ENCODE measurements at places on chromosomes 1 and 21.

GRCh38 chr1:18232052-18232451 lies 124.5 kb downstream of the IGSF21 start:
- no peak for DNase-seq

GRCh38 chr1:185798505-185798904 lies 64.3 kb downstream of the HMCN1 start:
- DNase-seq: no peak

DNA sequence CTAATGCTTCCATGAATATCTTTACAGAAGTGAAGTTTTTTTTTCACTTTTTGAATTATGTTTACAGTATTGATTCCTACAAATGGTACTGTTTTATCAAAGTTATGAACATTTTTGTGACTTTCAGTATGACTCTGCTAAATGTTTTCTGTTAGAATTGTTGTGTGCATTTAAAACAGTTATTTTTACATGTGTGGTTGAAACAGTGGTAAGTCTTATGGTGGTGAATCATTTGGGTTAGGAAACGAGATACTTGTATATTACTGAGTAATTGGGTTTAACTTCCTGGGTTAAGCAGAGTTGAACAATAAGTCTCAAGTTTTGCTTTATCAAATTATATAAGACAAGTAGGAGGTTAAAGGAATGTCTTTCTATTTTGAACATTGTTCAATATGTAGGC lies 66.8 kb downstream of the VPS13D start:
- DNase-seq: no peak

GRCh38 chr1:106458866-106459265 lies 597.6 kb upstream of the PRMT6 start:
- DNase-seq: no peak

GRCh38 chr1:197954718-197955418 lies 37.7 kb downstream of the LHX9 start:
- DNase-seq: no peak

Measured in stimulated activated CD4-positive, alpha-beta T cell treated with anti-CD3 and anti-CD28 coated beads, TNF-alpha, amount 100 ng/mL, for 4 hours (primary cell).